Activated naive CD8-positive, alpha-beta T cell treated with anti-CD3 and anti-CD28 coated beads, Interleukin-2, amount 50 U/mL, for 16 hours (primary cell): ENCODE measurements at places on chromosomes 3 and 15.

DNA sequence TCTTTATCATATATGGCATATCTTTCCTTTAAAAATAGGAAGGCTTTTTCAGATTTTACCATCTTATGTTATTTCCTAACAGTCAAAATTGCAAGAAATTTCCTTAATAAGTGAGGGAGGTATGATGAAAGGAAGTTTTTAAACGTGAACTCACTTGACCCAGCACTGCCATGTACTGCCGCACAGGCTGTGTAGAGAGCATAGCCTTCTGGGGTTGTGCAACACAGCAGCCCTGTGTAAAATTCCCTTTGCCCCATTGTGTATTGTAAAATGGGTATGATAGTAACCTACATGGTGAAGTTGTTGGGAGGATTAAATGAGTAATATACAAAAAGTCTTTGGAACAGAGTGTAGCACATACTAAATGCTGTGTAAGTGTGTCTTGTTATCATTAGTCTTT is 78.6 kb downstream of the PEX5L start:
- no peak for DNase-seq

DNA sequence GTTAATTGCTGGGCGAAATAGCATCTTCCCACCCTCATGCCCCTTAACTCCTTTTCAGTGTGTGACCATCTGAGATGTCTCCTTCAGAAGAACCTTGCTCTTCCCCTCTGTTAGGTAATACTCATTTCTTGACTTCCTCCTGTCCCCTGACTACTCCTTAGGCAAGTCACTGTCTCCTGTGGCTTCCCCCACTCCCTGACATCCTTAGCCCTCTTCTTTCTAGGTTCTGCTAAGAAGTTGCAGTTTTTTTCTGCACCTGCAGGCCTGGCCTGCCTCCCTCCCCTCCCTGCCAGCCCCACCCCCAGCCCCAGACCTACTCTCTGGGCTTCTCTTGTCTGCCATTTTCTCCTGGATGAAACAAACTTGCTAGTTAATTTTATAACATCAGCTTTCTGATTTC is 15.2 kb upstream of the EID1 start:
- no peak for DNase-seq

- peak; percentile 41 for DNase-seq
These were observed 527 bp downstream of the B2M start for GRCh38 chr15:44711743-44712345.

GRCh38 chr15:45634432-45635190 is at the start of gene SQOR:
Gene SQOR, plus strand, starts transcription at chr15:45635029. Its CDS starts 23,895 bp downstream, at chr15:45658924.
- peak; percentile 23 for DNase-seq

- DNase-seq = no peak
These were observed 106.1 kb downstream of the MEGF11 start for GRCh38 chr15:66147440-66147839.

DNA sequence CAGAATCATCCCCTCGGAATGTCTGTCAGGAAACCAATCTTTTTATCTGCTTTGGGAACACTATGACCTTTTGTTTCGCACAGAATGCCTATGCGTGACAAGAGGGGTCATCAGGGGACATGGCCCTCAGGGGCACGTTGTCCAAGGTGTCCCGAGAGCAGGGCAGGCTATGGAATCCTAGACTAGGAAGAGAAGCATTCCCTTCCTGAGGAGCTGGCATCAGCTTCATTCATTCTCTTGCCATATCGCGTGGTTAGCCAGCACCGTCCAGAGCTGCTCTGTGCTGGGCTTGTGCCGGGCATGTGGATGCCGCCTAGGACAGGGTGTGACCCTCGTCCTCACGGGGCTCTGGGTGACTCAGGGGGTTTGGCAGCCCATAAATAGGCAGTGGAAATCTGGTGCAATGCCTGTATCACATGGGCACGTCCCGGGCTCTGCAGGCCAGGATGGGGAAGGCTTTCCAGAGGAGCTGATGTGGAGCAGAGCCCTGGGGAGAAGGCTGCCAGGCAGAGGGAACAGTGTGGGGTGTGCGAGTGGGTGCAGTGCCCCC is 117.8 kb downstream of the TMEM266 start:
- no peak for DNase-seq

DNA sequence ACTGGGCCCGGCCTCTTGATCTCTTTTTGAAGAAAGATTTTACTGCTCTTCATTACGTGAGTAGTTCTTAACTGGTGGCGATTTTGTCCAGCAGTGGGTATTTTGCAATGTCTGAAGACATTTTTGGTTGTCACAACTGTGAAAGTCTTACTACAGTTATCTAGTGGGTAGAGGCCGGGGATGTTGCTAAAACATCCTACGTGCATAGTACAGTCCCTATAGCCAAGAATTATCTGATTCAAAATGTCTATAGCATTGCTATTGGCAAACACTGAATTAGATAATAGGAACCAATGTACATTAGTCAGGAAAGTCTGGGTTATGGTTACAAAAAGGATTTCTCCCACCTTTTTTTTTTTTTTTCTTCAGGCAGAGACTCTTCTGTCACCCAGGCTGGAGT is 38.1 kb downstream of the FOXL2 start:
- DNase-seq = no peak

DNA sequence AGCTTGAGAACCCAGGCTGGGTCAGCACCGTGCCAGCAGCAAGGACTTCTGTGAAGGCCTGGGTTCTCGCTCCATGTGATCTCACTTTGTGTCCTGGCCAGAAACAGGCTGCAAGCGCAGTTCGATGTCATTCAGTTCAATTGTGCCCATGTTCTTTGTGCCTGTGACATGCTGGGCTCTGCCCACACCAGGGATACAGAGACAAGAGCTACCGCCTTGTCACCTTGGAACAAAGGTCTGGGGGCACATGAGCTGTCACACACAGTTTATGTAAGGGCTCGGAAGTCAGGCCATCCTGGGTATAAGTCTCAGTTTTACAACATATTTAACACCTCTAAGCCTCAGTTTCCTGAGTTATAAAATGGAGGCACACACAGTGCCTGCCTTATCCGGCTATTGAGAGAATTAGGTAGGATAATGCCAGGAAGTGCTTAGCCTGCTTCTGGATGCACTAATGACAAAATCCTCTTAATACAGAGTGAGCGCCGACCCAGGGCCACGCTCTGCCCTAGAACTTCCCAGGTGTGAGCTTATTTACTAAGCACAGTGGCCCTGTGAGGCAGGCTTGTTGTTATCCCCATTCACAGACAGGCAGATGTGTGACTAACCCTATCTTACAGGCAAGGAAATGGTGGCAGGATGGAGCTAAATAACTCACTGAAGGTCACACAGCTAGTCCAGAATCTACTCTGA is 50.4 kb upstream of the LIMD1 start:
- DNase-seq = no peak

- no peak for DNase-seq
These were observed 91.3 kb upstream of the SLC4A7 start for GRCh38 chr3:27575499-27575898.
